ENCODE measurements at places on chromosomes 7 and 10.

DNA sequence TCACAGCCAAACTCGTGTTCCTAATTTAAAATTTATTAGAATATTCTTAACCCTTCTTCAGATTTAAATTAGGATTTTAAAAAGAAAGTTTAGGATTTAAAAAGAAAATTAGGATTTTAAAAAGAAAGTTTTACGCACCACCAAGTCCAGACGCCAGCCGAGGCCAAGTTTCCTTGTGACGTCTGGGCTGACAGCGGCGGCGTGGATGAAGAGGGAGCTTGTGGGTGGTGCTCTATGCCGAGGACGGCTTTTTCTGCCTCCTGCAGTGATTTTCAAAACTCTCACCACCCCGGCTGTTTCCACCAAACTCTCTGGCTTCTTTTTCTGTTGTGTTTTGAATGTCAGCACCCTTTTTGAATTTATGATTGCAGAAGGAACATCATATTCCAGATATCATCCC lies 252.9 kb downstream of the DNAJB6 start:
- DNase-seq = no peak

DNA sequence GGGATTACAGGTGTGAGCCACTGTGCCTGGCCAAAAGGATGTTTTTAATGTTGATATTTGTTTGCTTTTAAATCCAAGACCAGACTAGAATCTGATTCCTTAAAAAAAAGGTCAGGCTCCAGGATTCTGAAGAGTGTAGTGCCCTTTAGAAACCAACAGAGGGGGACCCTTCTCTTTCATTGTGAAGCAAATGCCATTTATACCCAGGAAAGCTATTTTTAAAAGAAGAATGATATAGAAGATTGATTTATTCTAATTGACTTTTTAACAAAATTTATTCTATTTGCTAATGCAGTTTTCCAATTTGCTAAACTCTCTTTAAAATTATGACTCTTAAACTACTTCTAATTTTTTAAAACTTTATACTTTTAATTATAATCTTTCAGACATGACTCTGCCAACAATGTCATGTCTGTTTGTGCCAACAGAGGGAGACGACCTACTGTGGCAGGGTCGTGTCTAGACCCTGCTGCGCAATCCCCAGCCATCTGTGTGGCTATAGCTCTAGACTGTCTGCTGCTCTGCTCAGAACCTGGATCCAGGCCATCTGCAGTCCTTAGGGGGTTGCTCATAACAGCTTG lies 201.0 kb upstream of the IMMP2L start:
- DNase-seq = no peak

- no peak for DNase-seq
Measured at GRCh38 chr7:131225619-131226513, 101.8 kb upstream of the MKLN1 start.

DNA sequence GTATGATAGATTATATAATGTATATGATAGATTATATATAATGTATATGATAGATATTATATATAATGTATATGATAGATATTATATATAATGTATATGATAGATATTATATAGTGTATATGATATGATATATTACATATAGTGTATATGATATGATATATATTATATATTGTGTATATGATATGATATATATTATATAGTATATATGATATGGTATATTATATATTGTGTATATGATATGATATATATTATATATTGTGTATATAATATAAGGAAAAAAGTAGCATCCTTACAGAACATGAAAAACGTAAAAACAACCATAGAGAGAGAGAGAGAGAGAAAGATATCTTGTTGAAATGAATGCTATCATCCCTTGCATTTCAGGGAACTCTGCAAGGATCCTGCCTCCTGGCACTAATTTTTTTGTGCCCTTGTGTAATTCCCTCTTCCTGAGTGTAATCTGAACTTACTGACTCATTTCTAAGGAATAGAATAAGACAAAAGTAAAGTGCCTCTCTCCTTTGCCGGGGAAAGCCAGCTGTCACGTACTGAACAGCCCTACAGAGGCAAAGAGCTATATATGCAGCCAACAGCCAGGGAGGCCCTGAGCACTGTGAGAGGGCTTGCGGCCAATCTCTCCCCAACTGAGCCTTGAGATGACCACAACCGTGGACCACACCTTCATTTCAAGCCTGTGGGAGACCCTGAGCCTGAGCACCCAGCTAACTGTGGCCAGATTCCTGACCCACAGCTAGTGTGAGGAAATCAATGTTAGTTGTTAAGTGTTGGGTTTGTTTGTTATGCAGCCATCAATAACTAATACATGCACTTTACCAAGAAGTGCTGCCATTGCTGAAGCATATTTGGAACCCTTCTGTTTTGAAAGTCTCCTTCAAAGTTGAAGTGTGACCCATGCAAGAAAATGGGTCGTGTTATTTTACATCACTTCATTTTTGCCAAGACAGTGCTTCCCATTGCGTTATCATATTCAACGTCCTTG lies 61.1 kb upstream of the EZH2 start:
- no peak for DNase-seq

DNA sequence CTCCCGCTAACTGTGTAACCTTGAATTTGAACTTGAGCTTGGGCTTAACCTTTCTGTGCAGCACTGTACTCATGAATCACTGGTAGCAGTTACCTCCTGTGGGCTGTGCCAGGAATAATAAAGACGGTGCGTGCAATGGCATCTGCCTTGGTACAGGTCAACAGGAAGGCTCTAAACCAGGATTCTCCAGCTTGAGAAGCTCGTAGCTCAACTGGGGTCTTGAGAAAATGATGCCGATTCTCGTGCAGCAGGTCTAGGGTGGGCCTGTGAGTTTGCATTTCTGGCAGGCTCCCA lies 112.5 kb upstream of the ANLN start:
- no peak for DNase-seq

GRCh38 chr10:120493411-120494312 lies 36.6 kb downstream of the PLPP4 start:
- no peak for DNase-seq

DNA sequence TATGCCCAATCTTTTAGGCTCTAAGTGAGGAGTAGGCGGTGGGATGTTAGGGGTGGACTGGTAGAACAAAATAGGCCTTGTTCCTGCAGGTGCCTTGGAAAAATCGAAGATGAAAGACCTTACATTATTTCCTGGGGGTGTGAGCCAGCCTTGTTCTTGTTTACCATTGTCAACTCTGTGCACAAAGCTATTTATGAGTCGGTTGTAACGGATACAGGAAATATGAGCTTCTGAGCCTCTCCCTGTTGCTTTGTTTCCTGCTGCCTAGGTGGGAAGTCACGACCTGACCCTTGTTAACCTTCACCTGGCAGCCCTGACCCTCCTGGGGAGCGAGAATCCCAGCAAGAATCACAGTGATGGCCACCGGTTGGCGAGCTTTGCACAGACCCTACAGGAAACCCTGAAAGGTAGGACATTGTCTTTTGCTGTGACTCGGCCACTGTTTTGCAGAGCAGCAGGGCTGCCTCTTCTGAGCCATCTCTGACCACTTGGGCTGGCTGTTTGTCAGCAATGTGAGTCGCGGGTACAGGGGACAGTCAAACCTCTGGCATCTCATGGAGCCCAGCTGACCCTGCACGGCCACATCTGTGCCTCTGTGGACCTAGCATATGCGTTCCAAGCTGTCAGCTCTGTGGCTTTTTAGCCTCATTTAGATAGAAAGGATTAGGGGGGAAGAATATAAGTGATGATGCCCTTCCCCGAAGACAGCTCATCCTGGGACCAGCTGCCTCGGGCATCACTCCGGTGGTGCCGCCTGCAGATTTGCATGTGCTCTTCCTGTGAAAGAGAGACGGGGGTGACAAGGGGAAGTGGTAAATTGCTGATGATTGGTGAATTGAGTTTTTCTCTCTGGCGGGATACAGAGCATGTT lies 102.1 kb upstream of the ANLN start:
- no peak for DNase-seq

- no peak for DNase-seq
Measured at GRCh38 chr7:152338561-152338960, 97.2 kb downstream of the KMT2C start.

All from activated CD4-positive, alpha-beta T cell treated with anti-CD3 and anti-CD28 coated beads, Interleukin-2, amount 50 U/mL, for 4 hours (primary cell).